SW 1271 (cell line): ENCODE measurements at places on chromosomes 11 and 22.

DNA sequence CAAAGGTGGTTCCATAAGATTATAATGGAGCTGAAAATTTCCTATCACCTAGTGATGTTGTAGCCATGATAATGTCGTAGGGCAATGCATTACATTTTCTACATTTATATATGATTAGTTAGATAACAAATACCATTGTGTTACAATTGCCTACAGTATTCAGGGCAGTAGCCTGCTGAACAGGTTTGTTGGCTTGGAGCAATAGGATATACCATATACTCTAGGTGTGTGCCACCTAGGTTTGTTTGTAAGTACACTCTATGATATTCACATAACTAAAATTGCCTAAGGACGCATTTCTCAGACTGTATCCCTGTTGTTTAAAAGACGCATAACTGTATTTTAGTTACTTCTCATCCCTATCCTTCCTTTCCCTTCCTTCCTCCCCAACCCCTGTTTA lies 13.6 kb downstream of the PLEKHB1 start:
- DNase-seq = no peak

DNA sequence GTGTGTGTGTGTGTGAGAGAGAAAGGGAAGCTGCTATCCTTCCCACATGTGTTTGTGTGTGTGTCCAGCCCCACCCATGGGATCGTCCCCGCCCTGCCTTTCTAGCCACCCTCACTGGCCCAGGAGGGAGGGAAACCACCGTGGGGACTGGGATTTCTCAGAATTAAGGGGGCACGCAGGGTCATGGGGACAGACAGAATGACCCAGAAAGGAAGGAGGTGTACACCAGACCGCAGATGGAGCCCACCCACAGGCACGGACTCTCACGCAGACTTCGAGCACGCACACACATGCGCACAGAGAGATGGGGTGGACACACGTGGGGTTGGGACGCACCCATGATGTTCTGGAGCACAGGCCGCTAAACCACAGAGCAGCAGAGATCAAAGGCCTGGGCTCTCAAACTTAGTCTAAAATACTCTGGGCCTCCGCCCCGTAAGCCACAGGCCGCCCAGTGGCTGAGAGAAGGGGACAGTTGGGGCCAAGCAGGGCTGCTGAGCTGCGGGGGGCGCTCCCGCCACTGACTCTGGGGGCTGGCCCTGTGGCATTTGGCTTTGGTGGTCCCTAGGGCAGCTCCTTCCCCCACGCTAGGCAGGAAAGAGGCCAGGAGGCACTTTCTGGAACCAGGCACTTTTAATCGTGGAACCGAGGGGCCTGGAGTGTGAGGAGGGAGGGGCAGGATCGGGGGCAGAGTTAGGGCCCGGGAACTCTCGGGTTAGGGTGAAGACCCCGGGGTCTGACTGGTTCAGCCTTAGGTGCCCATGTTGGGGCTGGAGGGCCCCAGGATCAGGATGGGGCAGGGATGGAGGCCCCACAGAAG lies 1.5 kb downstream of the IFITM5 start:
- no peak for DNase-seq

- no peak for DNase-seq
Observed at GRCh38 chr22:41550952-41551491, 6.8 kb upstream of the POLR3H start.

DNA sequence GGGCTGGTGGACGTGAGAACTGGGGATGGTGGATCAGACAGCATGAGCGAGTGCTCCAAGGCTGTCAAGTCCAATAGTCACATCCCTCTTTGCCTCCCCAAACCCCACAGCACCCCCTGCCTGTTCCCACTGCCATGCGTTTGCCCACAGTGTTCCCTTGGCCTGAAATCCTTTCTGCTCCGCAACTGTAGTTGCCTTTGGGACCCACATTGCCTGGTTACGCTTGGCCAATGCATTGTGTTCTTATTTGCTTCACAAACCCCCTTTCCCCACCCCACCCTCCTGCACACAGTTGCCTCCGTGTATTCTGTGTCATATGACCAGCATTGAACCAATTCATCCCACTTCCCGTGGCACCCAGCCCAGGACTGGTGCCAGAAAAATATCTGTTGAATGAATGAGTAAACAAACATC lies 2.1 kb upstream of the KIAA0930 start:
- DNase-seq = no peak

- DNase-seq = no peak
Observed at GRCh38 chr11:117520201-117520600, 192.5 kb downstream of the CEP164 start.

- peak; percentile 7 for DNase-seq
Observed at GRCh38 chr11:32792948-32793475, 1.4 kb downstream of the CCDC73 start.

DNA sequence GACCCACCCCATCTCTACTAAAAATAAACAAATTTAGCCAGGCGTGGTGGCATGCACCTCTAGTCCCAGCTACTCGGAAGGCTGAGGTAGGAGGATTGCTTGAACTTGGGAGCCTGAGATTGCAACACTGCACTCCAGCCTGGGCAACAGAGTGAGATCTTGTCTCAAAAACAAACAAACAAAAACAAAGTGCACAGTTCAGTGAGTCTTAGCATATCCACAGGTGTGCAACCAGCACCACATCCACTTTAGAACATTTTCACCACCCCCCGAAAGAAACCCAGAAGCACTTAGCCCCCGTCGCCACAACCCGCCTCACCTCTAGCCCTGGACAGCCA lies 27.4 kb downstream of the MB start:
- no peak for DNase-seq

GRCh38 chr11:40306938-40307548 lies 1152.4 kb downstream of the LRRC4C start:
- peak; percentile 5 for DNase-seq

GRCh38 chr11:73384872-73385689 lies 8.9 kb downstream of the RELT start:
- DNase-seq = no peak

DNA sequence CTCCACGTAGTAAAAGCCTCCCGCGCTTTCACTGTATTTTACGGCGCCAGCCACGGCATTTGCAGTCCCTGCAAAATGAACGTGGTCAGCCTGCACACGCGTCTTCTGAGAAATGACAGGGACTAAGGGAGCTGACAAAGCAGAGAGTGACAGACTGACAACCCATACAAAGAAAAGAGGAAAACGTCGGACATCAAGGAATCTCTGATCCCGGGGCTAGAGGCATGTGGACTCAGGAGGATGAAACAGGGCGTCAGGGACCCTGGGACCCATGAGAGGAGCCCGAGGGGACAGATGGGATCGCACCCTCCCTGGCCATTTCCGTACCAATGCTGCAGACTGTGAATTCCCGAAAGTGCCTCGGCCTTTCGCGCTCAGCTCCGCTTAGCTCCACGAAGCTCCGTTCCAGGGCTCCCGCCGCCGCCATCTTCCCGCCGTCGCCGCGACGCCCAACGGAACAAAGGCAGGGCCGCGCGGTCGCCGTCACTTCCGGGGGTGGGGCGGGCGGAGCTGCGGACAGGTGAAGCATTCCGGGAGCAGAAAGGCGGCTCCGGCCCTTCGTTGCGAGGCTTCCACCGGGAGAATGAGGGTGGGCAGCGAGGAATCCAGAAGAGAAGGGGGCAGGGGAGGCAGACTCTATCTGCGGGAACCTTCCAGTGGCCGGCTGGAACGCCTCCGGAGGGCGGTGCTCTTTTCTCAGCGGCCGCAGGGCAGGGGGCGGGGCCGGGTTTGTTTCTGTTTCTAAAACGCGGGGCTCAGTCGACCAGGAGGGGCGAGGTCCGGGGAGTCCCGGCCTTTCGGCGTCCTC lies at the start of gene NUP160:
TSS of gene NUP160 (minus strand) at position 459 of the 808 bp plus-strand sequence. CDS start at position 427, 32 bp downstream.
- DNase-seq = no peak

- DNase-seq = no peak
Observed at GRCh38 chr11:68282141-68282860, 10.5 kb upstream of the C11orf24 start.

DNA sequence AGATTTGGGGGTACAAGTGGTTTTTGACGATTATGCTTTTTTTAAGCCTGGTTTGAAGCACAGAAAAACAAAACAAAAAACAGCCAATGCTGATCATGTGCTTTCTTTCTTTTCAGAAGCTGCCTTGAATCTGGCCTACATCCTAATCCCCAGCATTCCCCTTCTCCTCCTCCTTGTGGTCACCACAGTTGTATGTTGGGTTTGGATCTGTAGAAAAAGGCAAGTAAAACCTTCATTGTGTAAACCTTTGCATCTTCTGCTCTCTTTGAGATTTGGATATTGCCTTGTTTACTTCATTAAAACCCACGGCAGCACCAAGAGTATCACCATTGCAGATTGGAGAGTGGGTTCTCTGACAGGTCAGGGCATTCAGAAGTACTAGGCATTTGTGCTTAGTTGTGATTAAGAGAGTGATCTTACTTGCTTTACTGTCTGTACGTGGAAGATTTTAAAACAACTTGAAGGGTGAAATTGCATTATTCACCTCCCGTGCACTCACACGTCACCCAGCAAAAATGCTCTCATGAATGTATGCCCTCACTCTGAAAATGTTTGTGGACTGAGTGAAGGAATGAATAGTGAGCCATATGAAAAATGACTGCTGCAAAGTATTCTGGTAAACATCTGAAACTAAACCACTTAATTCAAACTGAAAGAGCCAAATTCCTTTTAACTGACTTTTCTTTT lies 17.0 kb downstream of the LAYN start:
- peak; percentile 30 for DNase-seq

GRCh38 chr11:23903044-23903704 lies 593.7 kb upstream of the LUZP2 start:
- peak; percentile 94 for DNase-seq

GRCh38 chr11:94447149-94447548 lies 45.9 kb upstream of the GPR83 start:
- DNase-seq = no peak

DNA sequence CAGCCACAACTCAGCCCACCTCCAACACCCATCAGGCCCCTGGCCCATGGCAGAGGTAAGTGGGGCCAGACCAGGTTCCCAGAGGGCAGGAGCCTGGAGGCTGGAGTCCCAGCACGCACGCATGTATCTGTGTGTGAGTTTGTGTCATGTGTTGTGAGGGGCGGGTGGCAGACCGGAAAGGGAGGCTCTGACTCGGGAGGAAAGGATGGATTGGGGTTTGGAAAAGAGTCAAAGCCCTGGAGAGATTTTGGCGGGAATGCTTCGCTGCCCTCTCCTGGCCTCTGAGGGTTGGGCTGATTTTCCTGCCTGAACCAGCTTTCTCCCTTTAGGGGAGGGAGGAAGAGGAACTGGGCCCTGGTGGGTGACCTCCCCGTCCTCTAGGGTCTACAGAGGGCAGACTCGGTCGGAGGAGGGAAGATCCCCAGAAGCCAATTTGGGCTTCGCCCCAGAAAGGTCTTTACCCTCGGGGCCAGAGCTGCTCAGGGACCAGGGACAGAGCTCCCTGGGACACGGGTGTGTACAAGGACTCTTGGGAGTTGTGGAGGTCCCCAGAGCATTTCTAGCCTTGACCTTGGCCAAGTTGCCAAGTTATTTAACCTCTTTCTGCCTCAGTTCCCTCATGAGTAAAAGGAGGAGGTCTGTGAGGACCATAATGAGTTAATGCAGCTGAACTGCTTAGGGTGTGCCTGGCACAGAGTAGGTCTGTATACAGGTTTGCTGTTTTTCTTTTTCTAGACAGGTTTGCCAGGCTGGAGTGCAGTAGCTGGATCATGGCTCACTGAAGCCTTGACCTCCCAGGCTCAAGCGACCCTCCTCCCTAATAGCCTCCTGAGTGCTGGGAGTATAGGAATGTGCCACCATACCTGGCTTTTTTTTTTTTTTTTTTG lies 6.9 kb downstream of the C11orf68 start:
- peak; percentile 90 for DNase-seq

GRCh38 chr22:27987557-27987956 lies 68.5 kb upstream of the PITPNB start:
- no peak for DNase-seq

DNA sequence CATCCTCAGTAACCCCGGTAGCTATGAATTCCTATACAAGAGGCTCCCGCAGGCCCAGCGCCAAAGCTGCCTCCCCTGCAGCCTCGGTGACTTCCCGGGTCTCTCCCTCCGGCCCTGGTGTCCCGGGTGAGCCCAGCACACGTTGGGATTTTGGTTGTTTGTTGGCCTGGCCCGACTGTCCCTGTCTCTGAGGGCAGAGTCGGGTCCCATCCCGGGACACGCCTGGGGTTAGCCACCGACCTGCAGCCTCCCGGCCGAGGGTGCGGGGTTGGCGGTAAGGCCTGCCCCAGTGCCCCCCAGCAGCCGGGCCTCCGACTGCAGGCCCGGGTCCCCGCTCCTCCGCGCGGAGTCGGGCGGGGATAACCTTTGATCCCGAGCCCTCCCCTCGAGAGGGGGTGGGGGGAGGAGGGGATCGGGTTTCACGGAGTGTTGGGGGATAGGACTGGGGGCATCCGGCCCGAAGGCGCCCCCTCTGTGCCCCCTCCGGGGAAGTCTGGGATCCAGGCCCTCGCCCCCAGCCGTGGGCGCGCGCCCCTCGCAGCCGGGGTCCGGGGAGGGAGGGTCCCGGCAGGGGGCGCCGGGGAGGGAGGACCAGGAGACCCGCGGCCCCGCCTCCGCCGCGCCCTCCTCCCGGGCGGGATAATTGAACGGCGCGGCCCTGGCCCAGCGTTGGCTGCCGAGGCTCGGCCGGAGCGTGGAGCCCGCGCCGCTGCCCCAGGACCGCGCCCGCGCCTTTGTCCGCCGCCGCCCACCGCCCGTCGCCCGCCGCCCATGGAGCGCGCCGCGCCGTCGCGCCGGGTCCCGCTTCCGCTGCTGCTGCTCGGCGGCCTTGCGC lies at the start of gene FBLN1:
TSS of gene FBLN1 (plus strand) at position 669 of the 835 bp plus-strand sequence. CDS start at position 772, 103 bp downstream.
- no peak for DNase-seq

- no peak for DNase-seq
Observed at GRCh38 chr11:105903113-105903512, 118.9 kb downstream of the MSANTD4 start.
